ENCODE measurements at places on chromosomes 7 and 10. TPM values are rescaled to one million over a fixed set of nuclear protein-coding genes. Genes with fewer than 3 reads are reported as not detected.

The ANKRD61 gene
- total RNA-seq, result not detected

The CHPF2 gene
- total RNA-seq, result 139 TPM

The PIK3AP1 gene
- not detected for total RNA-seq

The ATP5MK gene
- total RNA-seq, result 259 TPM

The SYT15B gene
- 1.9 TPM for total RNA-seq

The TAS2R3 gene
- total RNA-seq, result not detected

The ATRNL1 gene
- total RNA-seq, result not detected

The CLCN1 gene
- total RNA-seq, result not detected

The NPFFR1 gene
- not detected for total RNA-seq

The CDK13 gene
- 41.4 TPM for total RNA-seq

The FFAR4 gene
- not detected for total RNA-seq

The MGMT gene
- 15.7 TPM for total RNA-seq

The HABP2 gene
- total RNA-seq, result not detected

The ERVW-1 gene
- total RNA-seq, result not detected

The KIF11 gene
- 16.2 TPM for total RNA-seq

The CXCL12 gene
- total RNA-seq, result 364 TPM

The TLX1 gene
- not detected for total RNA-seq

The FBXL13 gene
- total RNA-seq, result 0.43 TPM

The KLF14 gene
- not detected for total RNA-seq

The KMT2C gene
- 14.2 TPM for total RNA-seq

The ZNF25 gene
- total RNA-seq, result 13.8 TPM

The LBX1 gene
- not detected for total RNA-seq

The PRKCQ gene
- not detected for total RNA-seq

The DMBT1 gene
- total RNA-seq, result not detected

The VSTM4 gene
- total RNA-seq, result 9.5 TPM
